ENCODE measurements at places on chromosomes 3 and 15.

GRCh38 chr3:55902221-55902900 lies 415.3 kb upstream of the WNT5A start:
- DNase-seq = no peak

- DNase-seq = no peak
Measured at GRCh38 chr15:63506537-63507035, 2.2 kb downstream of the USP3 start.

DNA sequence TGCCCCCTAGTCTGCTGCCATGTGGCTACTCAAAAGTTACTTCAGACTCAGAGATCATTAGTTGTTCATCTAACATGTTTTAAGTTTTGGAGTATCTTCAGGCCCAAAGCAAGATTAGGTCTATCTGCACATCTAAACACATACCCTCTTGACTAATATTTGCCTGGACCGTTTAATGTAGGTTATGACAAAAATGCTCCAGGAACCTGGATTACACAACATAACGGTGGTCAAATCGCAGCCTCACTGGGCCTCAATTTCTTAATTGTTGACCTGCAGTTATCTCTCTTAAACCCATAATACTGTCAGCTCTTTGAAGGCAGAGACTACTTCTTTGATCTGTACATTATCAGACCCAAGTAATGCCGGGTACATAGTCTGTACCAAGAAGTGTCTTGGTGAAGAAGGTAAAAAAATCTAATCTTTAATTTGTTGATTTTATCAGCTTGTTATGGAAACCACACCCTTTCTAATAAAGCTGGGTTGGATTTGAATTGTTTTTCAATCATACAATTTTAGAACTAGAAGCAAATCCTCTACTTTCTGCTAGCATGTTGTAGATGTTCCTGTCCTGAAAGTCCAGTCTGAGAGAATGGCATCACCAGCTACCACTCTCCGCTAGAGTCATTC lies 3.6 kb downstream of the SNRK start:
- no peak for DNase-seq

DNA sequence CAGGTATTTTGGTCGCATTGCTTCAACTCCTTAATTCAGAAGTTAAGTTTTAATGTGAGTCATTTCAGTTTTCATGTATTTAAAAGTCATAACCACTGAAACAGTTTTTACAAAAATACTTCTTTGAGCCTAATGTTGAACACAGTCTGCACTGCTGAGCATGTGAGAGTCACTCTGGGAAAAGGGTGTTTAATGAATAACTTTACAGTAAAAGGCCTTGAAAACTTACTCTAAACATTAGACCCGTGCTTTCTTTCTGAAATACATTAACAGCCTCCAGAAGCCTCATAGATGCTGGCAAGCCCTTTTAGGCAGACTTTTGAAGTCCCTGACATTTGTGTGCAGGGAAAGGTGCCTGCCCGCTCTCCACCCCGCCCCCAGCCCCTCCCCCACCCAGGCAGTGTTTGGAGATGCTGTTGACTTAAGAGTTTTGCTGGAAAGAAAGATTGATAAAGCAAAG lies 68.9 kb upstream of the NR2F2 start:
- no peak for DNase-seq

DNA sequence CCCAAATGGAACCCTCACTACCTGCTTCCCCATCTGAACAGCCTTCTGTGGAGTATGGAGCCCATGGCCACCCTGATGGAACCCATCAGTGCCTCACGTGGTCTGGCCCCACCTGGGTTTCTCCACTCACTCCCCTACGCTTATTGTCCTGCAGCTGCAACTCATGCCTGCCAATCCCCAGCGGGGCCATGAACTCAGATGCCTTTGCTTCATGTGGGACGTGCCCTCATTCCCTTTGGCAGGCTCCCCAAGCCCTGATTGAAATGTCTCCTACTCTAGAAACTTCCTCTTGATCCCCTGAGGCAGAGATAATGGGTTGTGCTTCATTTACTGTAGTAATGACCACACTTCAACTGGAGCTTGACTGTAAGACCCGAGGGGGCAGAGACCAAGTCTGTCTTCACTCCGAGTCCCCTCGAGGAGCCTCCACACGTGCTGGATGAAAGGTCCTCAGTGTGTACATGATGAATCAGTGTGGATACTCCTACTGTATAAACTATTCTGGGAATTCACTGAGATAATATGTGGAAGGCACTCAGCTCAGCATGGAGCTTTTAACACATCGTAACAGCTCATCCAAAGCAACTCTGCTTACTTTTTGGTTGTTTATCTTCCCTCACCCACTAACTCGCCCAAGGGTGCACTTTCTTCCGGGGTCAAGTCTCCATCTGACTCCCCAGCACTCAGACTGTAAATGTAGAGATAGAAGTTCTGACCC lies 232.8 kb upstream of the BHLHE40 start:
- no peak for DNase-seq

- DNase-seq = no peak
Measured at GRCh38 chr15:35427091-35427490, 118.9 kb downstream of the DPH6 start.

- DNase-seq = no peak
Measured at GRCh38 chr3:11910971-11911531, 64.4 kb upstream of the TAMM41 start.

- no peak for DNase-seq
Measured at GRCh38 chr3:54424292-54424691, 301.9 kb downstream of the CACNA2D3 start.

All from central memory CD8-positive, alpha-beta T cell (primary cell).